Stimulated activated CD8-positive, alpha-beta memory T cell treated with anti-CD3 and anti-CD28 coated beads, Interleukin-15, amount 100 ng/mL, for 48 hours (primary cell): ENCODE measurements at places on chromosomes 7 and 10.

GRCh38 chr7:91249506-91250233, 14.6 kb upstream of the FZD1 start:
- no peak for DNase-seq

- no peak for DNase-seq
Measured at GRCh38 chr7:40824461-40824860, 689.7 kb downstream of the SUGCT start.

DNA sequence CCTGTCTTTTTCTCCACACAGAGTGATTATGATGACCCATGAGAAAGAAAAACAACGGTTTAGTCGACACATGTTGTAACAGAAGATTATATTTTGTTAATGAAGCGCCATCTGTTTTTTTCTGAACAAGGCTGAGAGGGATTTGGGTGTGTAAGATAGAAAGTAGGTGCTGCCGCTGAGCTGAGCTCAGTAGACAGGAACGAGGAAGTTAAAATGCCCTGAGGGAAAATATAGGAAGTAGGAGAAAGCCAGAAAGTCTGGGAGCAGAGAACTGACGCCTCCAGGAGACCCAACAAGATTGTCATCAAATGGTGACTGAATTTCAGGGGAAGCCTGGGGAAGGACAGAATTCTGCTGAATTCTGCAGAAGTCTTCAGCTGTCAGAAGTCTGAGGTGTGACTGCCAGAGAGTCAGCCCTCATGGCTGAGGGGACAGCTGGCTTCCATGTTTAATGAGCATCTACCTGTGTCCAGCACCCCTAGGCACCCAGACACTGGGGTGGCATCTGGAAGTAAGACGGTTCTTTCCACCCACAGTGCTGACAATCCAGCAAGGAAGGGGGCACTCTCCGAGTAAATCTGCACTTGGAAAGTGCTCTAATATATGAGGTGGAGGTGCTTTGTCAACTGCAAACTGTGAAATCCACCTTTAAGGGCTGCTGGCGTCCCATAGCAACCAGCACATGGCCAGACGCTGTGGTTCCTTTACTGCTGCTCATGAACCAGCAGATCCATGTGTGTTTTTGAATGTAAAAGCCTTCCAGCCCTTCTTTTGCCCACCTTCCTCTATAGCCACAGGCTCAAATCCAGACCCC, 12.5 kb upstream of the TSPAN15 start:
- no peak for DNase-seq

DNA sequence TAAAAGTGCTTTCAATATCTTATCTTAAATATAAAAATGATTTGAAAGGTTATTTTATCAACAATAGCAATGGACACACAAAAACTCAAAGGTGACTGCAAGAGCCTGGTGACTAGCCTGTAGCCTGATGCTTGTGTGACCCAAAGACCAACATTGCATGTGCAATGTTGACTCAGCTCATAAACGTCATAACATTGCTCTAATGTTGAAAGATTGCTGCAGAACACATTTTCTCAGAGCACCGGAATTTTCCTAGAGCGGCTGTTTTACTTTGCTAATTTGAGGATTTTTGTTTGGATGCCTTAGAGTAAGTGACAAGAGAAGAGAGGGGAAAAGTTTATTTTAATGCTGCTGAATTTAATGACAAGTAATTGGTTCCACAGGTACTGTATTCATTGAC, 107.1 kb downstream of the RAB18 start:
- no peak for DNase-seq

DNA sequence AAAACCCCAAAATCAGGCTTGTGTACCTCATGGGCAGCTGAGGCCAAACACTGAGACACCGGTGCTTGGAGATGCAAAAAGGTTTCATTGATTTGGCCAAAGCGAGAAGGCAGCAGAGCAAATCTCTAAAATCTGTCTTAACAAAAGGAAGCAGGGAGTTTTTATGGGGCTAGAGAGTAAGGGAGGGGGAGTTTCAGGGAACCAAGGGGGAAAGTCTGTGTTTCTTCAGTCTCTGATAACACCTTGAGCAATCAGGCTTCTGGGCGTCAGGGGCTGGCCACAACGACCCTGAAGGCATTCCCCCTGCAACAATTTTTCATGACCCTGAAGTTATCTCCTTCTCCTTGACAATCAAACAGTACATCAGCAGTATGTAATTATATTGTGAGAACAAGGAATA, 2.7 kb upstream of the ZNF786 start:
- DNase-seq, result no peak

DNA sequence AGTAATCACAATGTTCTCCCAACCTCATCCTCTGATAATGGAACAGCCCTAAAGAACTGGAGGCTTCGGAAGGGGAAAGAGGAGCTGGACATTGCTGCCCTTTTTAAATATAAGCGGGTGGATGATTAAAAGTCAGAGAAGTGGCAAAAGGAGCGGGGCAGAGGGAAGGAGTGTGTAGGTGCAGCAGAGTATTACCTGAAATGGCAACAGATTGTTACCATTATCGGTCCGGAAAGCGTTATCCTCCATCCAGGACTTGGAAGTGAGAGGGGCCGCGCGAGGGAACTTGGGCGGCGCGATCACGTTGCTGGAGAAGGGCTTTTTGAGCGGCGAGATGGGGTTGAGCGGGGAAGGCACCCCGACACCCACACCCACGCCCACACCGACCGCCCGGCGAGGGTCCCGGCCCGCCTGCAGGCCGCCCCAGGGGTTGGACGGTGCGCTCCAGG, 51.7 kb downstream of the CPEB3 start:
- DNase-seq, result no peak

- no peak for DNase-seq
Measured at GRCh38 chr7:11934796-11935195, 102.8 kb upstream of the THSD7A start.

DNA sequence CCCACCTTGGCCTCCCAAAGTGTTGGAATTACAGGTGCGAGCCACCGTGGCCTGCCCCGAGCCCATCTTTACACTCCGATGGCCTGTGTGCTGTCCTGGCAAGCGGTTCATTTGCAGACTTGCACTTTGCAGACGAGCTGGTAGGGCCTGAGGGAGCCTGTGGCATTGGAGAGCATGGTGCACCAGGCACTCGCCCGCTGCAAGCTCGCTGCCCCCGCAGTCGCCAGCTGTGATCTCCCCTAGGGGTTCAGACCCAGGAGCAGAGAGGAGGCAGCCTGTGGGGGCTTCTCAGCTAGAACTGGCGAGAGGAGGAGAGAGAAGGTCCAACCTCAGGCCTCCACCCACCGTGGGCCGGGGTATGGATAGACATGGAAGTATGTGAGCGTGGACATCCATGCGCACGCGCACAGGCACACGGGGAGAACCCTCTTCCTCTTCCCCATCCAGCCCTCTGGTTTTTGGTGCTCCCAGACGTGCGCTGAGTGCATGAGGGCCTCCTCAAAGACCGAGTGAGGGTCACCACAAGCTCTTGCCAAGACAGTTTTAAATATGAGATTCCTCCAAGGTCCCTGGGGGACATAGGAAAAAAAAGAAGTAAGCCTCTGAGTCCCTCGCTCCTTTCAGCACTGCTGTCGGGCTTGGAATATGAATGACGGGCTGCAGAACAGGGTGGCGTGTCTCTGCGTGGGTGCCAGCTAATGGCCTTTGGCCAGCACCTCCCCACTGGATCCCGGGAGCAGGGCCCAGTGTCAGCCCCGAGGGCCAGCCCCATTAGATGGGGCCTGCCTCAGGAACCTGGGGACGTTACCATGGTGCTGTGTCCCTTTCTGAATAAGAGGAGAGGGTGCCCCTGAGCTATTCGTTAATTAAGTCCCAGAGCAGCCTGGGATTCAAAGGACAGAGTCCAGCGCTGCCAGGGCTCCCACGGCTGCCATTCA, 15.1 kb upstream of the TTYH3 start:
- no peak for DNase-seq

- peak; percentile 20 for DNase-seq
Measured at GRCh38 chr10:95242581-95243317, 48.1 kb downstream of the PDLIM1 start.

- no peak for DNase-seq
Measured at GRCh38 chr7:91759205-91759863, 121.2 kb downstream of the MTERF1 start.

DNA sequence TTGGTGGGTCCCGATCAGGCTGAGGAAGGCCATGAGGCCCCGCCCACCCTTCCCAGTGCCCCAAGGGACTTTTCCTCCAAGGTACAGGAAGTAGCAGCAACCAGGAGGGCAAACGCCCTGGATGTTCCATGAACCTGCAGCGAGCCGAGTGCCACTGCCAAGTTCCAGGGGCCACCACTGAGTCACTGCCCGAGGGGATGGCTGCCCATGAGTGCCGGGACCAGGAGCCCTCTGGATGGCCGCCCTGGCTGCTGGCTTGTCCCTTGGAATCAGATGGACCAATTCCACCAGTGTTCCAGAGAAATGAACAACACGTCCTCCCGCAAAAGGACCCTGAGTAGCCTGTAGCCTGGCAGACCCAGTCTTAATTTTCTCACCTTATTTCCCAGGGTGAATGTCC, 74.2 kb downstream of the ZRANB1 start:
- no peak for DNase-seq

- DNase-seq, result no peak
Measured at GRCh38 chr7:28408105-28408959, 4.0 kb upstream of the CREB5 start.

- DNase-seq, result no peak
Measured at GRCh38 chr10:42937649-42938180, 139.2 kb upstream of the RET start.

GRCh38 chr7:157153260-157153659, 14.5 kb downstream of the UBE3C start:
- DNase-seq, result no peak

DNA sequence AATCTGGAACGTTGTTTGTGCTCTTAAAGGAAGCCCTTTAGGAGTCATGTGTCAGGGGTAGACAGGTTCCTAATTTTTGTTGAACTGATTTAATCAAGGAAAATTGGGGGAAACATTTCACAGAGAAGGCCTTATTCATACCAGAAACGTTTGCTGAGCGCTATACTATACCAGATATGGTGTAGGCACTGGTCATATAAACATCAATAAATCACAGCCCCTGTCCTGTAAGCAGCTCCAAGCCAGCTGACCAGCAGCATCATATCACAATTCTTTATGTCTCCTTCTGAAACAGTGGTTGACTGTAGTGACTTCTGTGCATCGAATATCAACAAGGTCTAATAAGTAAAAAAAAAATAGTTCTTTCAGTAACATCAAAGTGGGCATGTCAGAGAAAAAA, 1.1 kb downstream of the TMEM178B start:
- DNase-seq, result no peak

GRCh38 chr10:74671716-74672115, 154.7 kb upstream of the KAT6B start:
- DNase-seq, result no peak

GRCh38 chr10:26486990-26487850, 49.1 kb downstream of the APBB1IP start:
- peak; percentile 62 for DNase-seq

DNA sequence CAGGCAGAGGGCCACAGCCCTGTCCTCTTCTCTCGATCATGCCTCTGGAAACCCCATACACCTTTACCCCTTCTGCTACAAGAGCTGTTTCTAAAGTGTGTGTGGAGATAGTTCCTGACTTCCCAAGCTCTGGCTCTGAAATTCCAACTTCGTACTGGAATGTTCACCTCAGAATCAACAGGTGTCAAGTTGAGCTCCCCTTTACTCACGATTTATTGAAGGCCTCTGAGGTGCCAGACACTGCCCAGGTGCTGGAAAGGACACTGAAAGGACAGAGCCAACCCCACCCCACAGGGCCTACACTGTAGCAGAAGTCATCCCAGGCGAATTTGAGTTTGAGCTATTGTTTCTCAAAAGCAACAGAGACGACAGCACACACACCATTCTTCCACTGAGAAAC, 209.9 kb upstream of the FRMD4A start:
- DNase-seq, result no peak

GRCh38 chr10:132774902-132775863, 10.8 kb downstream of the NKX6-2 start:
- DNase-seq, result no peak

DNA sequence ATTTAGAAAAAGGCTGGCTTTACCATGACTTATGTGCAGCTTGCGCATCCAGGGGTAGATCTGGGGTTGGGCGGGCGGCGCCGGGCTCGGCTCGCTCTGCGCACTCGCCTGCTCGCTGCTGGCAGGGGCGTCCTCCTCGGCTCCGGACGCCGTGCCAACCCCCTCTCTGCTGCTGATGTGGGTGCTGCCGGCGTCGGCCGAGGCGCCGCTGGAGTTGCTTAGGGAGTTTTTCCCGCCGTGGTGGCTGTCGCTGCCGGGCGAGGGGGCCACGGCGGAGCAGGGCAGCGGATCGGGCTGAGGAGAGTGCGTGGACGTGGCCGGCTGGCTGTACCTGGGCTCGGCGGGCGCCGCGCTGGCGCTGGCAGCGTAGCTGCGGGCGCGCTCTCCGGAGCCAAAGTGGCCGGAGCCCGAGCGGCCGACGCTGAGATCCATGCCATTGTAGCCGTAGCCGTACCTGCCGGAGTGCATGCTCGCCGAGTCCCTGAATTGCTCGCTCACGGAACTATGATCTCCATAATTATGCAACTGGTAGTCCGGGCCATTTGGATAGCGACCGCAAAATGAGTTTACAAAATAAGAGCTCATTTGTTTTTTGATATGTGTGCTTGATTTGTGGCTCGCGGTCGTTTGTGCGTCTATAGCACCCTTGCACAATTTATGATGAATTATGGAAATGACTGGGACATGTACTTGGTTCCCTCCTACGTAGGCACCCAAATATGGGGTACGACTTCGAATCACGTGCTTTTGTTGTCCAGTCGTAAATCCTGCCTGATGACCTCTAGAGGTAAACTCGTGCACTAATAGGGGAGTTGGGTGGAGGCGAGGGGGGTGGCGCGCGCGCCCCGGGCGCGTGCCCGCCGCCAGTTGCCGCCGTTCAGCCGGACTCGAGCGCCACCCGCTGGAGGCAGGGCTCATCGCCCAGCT, at the start of gene HOXA5:
Gene HOXA5 (minus strand): TSS at position 659 of the 927 bp plus-strand sequence. CDS start 74 bp downstream, at position 585.
- no peak for DNase-seq

GRCh38 chr7:101531726-101532357, 97.3 kb downstream of the MYL10 start:
- no peak for DNase-seq

DNA sequence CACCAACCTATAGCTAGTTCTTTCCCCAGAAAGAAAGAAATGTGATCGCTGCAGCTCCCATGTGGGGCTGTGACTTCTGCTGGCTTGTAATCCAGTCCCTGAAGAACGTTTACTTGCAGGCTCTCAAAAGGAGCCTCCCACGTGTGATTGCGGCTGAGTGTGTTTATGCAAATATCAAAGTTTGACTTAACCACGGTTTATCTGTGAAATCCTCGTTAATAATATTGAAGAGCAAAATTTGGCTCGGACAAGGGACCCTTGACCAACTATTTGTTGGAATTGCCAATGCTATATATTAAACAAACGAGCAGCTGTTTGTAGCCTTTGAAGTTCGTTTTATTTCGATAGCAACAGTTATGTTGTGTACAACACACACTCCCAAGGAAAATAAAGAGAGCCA, 470.1 kb upstream of the NRP1 start:
- no peak for DNase-seq

DNA sequence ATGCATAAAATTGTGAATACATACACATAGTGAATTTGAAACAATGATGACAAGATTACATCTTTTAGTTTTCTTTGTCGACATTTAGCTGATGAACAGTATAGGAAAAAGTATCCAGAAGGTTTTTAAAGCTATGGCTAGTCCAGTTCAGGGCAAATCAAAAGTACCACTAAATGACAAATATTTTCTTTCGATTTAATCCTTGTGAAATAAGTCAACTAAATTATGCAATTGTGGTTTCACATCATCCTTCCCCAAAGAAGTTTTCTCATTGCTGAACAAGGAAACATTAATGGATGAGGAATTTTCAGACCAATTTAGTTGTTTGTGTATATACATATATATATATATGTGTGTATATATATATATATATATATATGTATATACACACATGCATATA, 774.0 kb downstream of the DNAJB9 start:
- no peak for DNase-seq
